ENCODE measurements at places on chromosomes 6 and 20.

- peak; percentile 93 for DNase-seq
These were observed at the start of gene RANBP9 for GRCh38 chr6:13711733-13712598. TSS of gene RANBP9 (minus strand) at chr6:13711835. CDS start at chr6:13711505, 330 bp downstream.

DNA sequence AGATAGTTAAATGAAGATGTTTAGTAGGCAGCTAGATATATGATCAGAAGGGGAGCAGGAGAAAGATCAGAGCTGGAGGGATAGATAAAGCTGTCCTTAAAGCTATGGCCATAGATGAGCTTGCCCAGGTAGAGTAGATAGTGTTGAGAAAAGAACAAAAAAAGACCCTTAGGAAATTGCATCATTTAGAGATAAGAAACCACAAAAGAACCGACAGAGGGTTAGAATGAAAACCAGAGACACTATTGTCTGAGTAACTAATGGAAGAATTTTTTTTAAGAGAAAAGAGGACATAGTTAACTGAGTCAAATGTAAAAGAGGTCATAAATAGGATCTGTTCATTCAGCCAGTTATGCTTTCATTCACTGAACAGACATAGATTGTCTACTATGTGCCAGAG is 101.8 kb downstream of the TNFAIP3 start:
- DNase-seq, result no peak

GRCh38 chr6:25014791-25015560 is 79.2 kb upstream of the RIPOR2 start:
- DNase-seq, result peak; percentile 72

DNA sequence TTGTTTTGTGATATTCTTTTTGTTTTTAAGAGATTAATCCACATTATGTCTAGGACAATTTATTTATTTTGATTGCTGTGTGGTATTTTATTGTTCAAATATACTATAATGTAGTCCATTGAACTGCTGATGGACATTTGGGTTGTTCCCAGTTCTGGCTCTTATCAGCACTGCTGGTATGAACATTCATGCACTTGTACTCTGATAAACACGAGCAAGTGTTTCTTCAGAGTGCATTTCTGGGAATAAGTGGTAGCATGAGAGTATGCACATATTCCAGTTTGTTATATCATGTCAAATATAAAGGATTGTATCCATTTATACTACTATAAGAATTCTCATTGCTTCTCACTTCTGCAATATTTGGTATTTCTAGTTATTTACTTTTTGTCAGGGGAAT is 7.1 kb downstream of the CALHM6 start:
- DNase-seq, result no peak

- DNase-seq, result no peak
These were observed 7.4 kb upstream of the SSTR4 start for GRCh38 chr20:23027721-23028120.

- DNase-seq, result peak; percentile 70
These were observed 72.1 kb downstream of the KHDC1L start for GRCh38 chr6:73152966-73153757.

DNA sequence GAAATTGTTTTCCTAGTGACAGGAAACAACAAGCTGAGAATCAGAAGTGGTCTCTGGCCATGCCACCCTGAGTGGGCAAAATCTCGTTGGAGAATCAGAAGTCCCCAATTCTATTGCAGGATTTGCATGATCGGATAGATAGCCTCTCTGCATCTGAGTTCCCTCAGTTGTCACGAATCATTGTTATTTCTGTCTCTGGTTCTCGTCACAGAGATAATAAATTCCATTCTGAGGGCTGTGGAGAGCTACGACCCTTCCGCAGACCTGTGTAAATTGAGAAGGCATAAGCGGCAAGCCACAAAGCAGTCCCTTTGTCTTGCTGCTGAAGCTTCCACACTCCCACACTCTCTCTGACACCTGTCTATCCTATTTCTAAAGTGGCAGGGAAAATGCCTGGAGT is 102.4 kb upstream of the CNR1 start:
- DNase-seq, result no peak

DNA sequence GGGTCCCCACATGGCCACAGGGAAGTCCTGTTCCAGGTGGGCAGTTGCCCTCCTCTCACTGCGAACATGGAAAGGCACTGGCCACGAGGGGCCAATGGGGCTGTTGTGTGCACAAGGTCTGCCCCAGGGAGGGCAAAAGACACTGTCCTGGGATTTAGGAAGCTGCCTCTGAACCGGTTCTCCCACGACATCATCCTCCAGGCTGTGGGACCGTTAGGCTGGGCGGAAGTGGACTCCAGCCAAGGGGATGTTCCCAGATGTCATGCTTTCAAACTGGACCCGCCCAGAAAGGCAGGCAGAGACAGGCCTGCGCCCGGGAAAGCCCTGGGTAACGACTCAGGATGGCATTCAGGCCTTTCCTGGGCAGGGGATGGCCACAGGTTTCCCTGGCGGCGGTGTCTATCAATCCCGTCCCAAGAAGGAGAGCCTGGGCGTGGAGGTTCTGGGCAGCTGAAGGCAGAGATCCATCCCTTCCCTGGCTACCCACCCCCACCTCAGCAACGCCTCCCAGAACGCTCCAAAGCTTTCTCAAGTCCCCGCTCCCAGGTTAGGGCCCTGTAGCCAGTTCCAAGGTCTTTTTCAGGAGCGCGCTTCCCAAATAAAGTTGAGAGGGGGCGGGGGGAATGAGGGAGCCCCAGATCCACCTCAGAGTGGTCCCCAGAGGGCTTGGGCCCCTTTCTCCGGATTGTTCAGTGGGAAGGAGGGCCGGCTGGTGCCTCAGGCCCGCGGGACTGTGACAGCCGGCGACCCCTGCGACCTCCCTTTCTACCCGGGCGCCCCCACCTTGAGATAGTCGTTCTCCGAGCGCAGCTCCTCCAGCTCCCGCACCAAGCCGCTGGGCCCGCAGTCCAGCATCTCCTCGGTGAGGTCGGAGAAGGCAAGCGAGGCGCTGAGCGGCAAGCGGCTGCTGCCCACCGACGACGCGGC is 13.8 kb upstream of the TLDC2 start:
- peak; percentile 83 for DNase-seq

DNA sequence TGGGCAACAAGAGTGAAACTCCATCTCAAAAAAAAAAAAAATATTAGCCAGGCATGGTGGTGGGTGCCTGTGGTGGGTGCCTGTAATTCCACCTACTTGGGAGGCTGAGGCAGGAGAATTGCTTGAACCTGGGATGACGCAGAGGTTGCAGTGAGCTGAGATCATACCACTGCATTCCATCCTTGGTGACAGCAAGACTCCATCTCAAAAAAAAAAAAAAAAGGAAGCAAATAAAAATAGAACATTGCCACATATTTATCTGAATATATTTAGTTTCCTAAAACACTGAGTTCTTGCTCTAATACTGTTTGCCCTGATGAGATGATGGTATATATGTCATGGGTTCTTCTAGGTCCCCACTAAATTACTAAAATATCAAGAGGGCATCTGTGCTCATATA is 28.4 kb downstream of the CASP8AP2 start:
- no peak for DNase-seq

GRCh38 chr6:133759524-133759923 is 129.4 kb upstream of the TCF21 start:
- no peak for DNase-seq

- DNase-seq, result peak; percentile 54
These were observed 719 bp downstream of the HSP90AB1 start for GRCh38 chr6:44247338-44248302.

GRCh38 chr6:45423824-45424450 is 46.2 kb upstream of the SUPT3H start:
- DNase-seq, result no peak

DNA sequence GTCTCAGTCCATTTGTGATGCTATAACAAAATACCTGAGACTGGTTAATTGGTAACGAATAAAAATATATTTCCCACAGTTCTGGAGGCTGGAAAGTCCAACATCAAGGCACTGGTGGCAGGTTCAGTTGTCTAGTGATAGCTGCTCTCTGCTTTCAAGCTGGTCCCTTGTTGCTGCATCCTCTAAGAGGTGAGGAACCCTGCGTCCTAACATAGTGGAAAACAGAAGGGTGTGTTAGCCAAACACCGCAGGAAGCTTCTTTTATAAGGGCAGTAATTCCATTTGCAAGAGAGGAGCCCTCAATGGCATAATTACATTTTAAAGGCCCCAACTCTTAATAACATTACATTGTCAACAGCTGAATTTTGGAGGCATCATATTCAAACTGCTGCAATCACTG is 372.7 kb downstream of the ADGRB3 start:
- DNase-seq, result no peak

DNA sequence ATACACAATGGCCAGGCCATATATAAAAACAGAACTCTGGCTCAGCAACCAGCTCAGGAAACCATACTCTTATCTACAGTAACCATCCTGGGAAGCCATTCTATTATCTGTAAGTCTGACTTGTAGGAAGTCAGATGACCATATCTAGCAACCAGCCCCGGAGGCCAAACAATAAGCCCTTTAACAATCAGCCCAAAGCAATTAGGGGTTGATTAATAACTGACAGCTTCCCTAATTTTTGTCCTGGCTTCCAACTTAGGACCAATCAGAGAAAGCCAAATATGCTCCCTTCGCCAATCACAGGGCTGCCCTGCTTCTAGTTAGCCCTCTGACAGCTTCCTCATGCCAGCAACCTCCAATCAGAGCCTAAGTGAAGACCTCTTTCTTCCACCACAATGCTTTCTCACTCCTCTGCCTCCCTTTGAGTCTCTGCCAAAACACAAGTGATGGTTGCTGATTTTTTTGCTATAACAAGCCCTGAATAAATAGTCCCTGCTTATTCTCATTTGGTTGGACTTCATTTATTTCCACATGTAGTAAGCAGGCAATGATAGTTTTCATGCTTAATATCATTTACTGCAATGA is 37.8 kb upstream of the STXBP5 start:
- no peak for DNase-seq

GRCh38 chr6:95208621-95209020 is 368.7 kb upstream of the MANEA start:
- DNase-seq, result no peak

DNA sequence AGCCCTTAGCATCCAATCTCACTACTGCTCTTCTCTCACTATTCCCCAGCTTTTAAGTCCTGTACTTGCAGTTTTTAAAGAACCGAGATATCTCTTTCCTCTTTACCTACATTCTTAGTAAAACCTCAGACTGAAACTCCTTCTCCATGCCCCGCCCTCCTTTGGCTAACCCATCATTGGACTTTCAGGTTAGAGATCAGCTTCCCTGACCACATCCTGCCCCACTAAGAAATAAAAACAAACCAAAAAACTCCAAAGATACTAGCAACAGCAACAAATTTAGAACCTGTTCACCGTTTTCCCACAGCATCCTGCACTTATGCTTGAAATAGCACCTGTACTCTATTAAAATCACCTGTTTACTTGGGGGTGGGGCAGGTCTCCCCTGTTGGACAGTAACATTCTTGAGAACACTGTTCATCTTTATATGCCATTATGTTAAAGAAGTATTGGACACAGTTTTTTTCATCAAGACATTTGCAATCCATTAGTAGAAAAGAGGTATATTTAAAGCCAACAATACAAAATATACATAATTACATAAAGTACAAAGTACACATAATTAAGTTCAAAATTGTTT is 16.3 kb upstream of the SMAP1 start:
- DNase-seq, result no peak

GRCh38 chr6:90428514-90428913 is 131.9 kb upstream of the BACH2 start:
- DNase-seq, result no peak

DNA sequence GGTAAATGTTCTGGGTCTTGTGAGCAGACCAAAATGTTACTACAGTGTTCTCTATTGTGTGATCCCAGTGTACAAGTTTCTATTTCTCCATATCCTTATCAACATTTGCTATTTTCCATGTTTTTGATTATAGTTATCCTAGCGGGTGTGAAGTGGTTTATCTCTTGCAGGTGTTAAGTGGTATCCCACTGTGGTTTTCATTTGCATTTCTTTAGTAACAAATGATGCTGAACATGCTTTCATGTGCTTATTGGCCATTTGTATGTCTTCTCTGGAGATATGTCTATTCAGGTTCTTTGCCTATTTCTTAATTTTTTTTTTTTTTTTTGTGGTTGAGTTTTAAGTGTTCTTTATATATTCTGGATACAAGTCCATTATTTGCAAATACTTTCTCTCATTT is 35.5 kb downstream of the NSFL1C start:
- no peak for DNase-seq

DNA sequence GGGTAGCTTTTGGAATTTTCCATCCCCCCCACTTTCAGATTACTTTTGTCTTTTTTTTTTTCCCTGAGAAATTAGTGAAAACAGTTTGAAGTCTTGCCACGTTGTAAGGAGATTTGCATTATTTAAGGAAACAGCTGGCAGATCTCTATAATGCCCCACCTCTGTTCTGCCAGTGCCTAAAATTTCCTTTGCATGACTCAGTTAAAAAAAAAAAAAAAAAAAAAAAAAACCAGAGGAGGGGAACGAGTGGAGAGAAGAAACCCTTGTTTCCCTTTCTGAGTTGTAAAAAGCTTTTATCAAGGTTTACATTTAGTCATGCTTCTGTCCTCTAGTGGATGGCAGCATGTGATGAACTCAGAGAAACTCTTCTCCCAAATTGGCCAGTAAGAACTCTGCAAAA is 33.5 kb downstream of the CARMIL1 start:
- DNase-seq, result peak; percentile 66

- DNase-seq, result no peak
These were observed 7.5 kb downstream of the KIF25 start for GRCh38 chr6:168004945-168005344.

DNA sequence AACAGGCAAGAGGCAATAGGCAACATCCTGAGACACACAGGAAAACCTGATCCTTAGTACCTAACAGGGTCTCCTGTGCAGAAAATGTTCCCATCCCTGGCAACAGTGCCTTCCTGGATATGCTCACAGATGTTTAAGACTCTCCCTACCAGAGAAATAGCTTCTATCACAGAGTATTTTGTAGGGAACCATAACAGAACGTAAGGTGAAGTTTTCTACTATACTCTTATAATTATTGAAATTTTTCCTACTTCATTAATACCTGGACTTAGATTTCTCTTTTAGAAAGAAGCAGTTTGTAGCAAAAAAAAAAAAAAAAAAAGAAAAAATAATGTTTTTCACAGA is 33.5 kb upstream of the LGSN start:
- no peak for DNase-seq

DNA sequence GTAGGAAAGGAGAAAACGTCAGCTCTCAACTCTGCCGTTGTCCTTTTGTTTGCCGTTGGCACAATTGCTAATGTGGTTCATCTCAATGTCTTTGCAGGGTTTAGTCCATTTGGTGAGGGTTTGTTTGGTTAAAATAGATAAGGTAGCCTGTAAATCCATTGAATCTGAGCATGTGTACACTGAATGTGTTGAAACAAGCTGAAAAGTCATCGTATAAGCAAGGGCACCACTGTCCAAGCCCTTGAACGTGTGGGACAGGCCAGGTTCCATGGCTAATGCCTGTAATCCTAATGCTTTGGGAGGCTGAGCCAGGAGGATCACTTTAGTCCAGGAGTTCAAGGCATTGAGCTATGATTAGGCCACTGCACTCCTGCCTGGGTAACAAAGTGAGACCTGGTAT is 224.7 kb upstream of the PLCB4 start:
- DNase-seq, result no peak
